ENCODE measurements at places on chromosomes 2 and 18. TPM values are rescaled to one million over a fixed set of nuclear protein-coding genes. Genes with fewer than 3 reads are reported as not detected.

DPP4 gene
- 1.9 TPM for total RNA-seq

RGPD4 gene
- total RNA-seq = 0.07 TPM

GALNT13 gene
- total RNA-seq = not detected

DNA sequence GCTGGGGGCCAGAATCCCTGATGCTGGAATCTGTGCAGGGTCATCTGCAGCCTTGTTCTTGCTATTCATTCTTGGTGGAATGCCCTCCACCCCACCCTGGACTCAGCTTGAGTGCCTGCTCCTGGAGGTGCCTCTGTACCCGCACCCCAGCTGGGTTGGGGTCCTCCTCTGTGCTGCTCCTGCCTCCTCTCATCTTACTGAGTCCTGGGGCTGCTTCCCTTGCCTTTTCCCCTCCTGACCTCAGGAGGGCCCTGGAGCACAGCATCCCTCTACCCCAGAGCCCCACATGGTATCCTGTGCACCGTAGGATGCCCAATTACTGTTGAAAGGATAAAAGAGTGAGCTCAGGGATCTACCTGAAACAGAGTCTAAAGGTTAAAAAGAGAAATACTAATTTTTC lies 81.6 kb downstream of the CIB4 start:
- no peak overlapping the region for H3K4me3 ChIP-seq
- H3K4me1 ChIP-seq = peaks cover 6% of the 10 kb centered on the region
- peaks cover 60% of the 10 kb centered on the region for H3K27me3 ChIP-seq
- no peak for DNase-seq
- no peaks in the 10 kb centered on the region for H3K36me3 ChIP-seq
- H3K27ac ChIP-seq = no peak overlapping the region

DNA sequence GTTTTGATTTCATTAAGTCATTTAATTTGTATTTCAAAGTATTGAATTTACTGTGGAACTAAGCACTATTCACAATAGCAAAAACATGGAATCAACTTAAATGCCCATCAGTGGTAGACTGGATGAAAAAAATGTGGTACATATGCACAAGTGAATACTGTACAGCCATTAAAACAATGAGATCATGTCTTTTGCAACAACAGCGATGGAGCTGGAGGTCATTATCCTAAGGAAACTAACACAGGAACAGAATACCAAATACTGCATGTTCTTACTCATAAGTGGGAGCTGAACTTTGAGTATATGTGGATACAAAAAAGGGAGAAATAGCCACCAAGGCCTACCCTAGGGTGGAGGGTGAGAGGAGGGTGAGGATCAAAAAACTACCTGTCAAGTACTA lies 164.4 kb downstream of the BABAM2 start:
- DNase-seq = no peak
- H3K27me3 ChIP-seq = no peaks in the 10 kb centered on the region
- no peak overlapping the region for H3K27ac ChIP-seq
- H3K4me3 ChIP-seq = no peak overlapping the region
- peaks cover 23% of the 10 kb centered on the region for H3K36me3 ChIP-seq
- H3K4me1 ChIP-seq = no peaks in the 10 kb centered on the region

DNA sequence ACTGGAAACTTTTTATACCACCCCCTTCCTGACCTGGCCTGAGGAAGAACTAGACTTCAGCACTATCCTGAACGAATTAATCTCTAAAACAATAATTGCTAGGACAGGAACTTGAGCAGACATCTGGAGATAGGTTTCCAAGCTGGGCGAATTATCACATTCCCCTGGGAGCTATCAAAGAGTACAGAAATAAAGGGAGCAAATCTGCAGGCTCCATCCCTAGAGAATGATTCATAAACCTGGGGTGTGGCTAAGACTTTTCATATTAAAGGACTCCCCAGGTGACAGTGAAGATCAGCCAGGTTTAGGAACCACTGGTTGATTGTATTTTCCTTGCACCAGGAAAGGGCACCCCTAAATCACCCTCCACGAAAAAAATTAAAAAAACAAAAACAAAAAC lies 105.6 kb upstream of the NOL4 start:
- H3K36me3 ChIP-seq = no peaks in the 10 kb centered on the region
- DNase-seq = no peak
- no peaks in the 10 kb centered on the region for H3K4me1 ChIP-seq
- no peak overlapping the region for H3K27ac ChIP-seq

- no peak overlapping the region for H3K4me3 ChIP-seq
- H3K27ac ChIP-seq = no peak overlapping the region
- no peaks in the 10 kb centered on the region for H3K27me3 ChIP-seq
- H3K4me1 ChIP-seq = no peaks in the 10 kb centered on the region
Measured at GRCh38 chr18:51522338-51522737, 324.9 kb upstream of the MEX3C start.

- H3K4me3 ChIP-seq = no peak overlapping the region
- no peaks in the 10 kb centered on the region for H3K36me3 ChIP-seq
- H3K4me1 ChIP-seq = no peaks in the 10 kb centered on the region
- no peak for DNase-seq
- H3K27ac ChIP-seq = no peak overlapping the region
Measured at GRCh38 chr2:166115589-166115988, 12.2 kb downstream of the SCN1A start.

DNA sequence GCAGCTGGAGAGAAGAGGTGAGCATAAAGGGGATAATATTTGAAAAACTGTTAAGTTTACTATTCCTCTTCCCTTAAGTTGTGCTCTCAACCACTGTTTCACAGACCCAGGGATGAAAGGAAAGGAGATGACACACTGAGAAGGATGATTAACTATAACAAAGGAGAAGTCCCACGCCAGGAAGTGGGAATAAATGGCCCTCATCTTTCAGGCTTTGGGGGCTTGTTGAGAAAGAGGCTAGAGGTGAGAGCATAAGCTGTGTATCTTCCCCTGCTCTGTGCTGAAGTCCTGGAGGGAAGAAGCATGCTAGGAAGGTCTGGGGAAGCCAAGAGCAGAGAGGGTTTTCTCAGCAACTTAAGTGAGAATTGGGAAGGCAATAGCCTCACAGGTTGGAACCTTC lies 399.1 kb upstream of the ATP5MC3 start:
- H3K36me3 ChIP-seq = no peaks in the 10 kb centered on the region
- no peak overlapping the region for H3K4me3 ChIP-seq
- H3K27ac ChIP-seq = no peak overlapping the region
- no peaks in the 10 kb centered on the region for H3K27me3 ChIP-seq

GRCh38 chr2:98907966-98908905 lies 27.8 kb downstream of the CRACDL start:
- DNase-seq = no peak
- H3K4me3 ChIP-seq = no peak overlapping the region
- peaks cover 15% of the 10 kb centered on the region for H3K4me1 ChIP-seq
